ENCODE measurements at places on chromosomes 1 and 21.

DNA sequence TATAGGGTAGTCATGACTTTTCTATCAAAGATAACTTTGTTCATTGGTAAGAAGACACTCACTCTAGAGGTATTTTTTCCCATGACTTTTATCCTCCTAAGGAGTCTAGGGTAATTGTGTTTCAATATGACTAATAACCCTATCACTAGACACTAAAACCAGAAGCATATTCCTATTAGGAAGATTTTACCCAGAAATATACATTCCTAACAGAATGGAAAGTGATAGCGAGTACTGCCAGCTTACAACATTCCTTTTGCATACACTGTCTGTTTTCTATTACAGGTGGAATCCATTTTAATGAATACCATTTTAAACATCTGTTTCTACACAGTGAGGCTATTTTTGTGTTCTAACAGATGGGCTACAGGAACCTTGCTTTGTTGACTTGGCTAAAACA is 31.4 kb upstream of the C1orf185 start:
- DNase-seq = peak; percentile 75

DNA sequence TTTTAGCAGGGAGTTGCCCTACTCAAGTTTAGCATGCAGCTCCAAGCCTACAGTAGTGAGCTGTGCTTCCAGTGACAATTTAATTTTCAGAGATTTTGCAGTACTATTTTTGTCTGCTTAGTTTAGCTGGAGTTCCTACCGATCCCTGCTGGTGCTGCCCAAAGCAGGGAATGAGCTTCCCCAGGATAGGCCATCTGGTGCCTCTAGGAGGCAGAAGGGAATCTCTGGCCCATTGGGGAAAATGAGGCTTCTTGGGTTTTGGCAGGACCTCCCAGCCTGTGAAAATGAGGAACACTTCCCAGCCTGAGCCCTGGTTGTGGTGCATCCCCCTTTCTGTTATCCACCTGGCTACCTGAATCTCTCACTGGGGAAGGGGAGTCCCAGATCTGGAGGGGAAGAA is 149.2 kb downstream of the RASAL2 start:
- DNase-seq = no peak

GRCh38 chr1:205377355-205377754 is 20.6 kb upstream of the KLHDC8A start:
- DNase-seq = no peak

DNA sequence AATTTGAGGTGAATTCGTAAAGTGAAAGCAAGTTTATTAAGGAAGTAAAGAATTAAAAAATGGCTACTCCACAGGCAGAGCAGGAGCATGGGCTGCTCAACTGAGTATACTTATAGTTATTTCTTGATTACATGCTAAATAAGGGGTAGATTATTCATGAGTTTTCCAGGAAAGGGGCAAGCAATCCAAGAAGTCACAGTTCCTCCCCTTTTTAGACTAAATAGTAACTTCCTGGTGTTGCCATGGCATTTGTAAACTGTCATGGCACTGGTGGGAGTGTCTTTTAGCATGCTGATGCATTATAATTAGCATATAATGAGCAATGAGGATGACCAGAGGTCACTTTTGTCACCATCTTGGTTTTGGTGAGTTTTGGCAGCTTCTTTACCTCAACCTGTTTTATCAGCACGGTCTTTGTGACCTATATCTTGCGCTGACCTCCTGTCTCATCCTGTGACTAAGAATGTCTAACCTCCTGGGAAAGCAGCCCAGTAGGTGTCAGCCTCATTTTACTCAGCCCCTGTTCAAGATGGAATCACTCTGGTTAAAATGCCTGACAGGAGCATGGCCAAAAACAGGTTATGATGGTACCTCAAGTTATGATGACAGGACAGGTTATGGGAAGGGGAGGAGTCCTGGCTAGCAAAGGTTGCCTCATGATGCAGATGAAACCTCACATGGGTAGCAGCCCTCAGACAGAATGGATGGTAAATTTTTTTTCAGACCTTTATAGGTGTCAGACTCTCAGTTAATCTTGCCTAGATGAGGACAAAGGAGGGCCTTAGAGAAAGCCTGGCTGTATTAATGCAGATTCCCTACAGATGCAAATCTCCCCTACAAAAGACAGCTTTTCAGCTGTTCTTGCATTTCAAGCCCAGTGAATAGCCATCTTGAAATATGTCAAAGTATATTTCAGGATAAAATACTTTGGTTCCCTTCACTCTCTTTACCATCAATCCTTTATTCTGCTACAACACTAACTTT is 49.7 kb downstream of the SIPA1L2 start:
- no peak for DNase-seq

GRCh38 chr1:26126321-26127084 is 14.9 kb downstream of the PDIK1L start:
- DNase-seq = no peak

DNA sequence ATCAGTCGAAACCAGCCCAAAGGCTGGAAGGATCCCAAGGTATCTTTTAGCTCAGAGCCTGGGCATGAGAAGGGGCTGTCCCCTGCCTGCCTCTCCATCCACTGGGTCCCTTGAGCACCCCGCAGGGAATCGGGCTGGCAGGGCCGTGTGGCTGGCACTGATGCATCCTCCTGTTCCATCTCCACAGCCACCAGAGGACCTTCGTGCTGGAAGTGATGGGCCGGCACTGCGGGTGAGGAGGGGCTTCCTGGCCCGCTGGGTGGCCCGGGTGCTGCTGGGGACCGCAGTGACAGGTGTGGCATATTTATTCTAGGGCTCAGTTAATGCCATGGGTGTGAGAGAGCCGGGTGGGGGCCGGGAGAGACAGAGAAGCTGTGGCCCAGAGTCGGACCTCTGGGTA is 13.6 kb downstream of the PFKL start:
- no peak for DNase-seq

GRCh38 chr1:109714661-109715372 is 2.8 kb downstream of the GSTM5 start:
- DNase-seq = peak; percentile 0

GRCh38 chr21:44083631-44084291 is 23.4 kb upstream of the PWP2 start:
- DNase-seq = no peak

- no peak for DNase-seq
Measured at GRCh38 chr21:42666023-42666747, 12.8 kb downstream of the PDE9A start.

DNA sequence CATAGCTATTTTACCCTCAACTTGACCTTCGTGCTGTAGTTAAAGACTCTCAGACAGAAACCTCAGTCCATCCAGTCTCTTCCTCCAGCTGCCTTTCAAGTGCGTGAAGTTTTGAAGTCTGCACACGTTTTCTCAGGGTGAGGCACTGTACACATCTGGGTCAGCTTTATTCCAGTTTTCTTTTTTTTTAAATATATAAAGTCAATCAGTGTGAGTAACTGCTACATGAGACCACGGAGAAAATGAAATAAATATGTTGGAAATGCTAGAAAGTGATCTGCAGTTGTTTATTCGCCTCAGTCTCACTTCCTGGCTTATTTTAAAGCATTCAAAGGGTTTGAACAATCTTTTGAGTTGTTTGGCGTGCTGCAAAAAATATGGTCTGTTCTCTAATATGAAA is 135.7 kb downstream of the ROR1 start:
- no peak for DNase-seq

GRCh38 chr1:219442611-219443061 is 170.3 kb downstream of the ZC3H11B start:
- peak; percentile 28 for DNase-seq

GRCh38 chr1:46020010-46020409 is 112.4 kb downstream of the PIK3R3 start:
- DNase-seq = no peak

DNA sequence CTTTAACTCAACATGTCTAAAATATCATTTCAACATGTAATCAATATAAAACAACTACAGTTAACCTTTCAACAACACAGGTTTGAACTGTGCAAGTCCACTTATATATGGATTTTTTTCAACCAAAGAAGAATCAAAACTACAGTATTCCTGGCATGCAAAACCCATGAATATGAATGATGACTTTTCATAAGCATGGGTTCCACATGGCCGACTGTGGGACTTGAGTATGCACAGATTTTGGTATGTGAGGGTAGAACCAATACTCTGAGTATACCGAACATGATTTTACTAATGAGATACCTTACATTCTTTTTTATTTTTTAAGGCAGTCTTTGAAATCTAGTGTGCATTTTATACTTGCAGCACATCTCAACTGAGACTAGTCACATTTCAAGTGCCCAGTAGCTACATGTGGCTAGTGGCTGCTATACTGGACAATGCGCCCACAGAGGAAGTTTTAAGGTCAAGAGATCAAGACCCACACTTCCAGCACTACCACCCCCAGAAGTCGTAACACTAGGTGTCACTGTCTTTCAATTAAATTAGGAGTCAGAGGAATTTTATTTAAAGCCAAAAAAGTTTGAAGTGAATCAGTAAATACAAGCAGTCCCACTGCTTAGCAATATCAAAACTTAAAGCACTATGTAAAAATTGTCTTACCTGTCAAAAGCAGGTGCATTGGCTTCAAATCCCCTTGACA is 40.0 kb downstream of the SYNJ1 start:
- no peak for DNase-seq

GRCh38 chr1:210233216-210233494 is 559 bp downstream of the SERTAD4 start:
- no peak for DNase-seq
